ENCODE measurements at places on chromosomes 6 and 20.

DNA sequence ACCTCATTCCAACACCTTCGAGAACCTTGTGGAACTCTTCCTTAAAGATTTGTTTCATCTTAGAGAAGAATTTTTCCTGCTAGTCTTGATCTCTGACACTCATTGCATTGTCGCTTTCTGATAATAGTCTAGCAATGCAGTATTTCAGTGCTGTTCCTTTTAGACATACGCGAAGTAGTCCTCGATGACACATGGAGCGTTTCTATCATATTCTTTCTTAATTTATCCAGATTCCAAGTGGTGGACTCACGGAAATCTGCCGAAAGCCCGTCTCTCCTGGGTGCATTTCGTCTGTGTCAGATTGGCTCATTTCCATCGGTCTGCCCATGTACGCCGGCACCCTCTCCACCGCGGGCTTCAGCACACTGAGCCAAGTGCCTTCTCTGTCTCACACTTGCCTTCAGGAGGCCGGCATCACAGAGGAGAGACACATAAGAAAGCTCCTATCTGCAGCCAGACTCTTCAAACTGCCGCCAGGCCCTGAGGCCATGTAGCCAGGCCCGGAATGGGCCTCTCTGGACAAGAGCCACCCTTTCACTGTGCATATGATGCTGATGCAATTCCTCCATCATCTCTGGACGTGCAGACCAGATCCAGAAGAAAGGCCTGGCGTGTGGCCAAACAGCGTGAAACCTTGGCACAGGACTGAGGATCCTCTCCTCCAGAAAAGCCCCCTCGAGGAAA lies 198.6 kb upstream of the UST start:
- no peak for DNase-seq

- no peak for DNase-seq
Observed at GRCh38 chr6:144778773-144779492, 493.8 kb downstream of the UTRN start.

GRCh38 chr6:130314271-130314670 lies 51.5 kb upstream of the TMEM200A start:
- no peak for DNase-seq

GRCh38 chr6:139597771-139598755 lies 223.6 kb upstream of the CITED2 start:
- DNase-seq = peak; percentile 85
